NCI-H187 treated with DMSO at 0.1 percent for 48 hours (cell line): ENCODE measurements at places on chromosomes 12 and 14.
A peak's percentile ranks its signal among the peaks of the same experiment; 100 is the strongest.

GRCh38 chr12:51922762-51923505 lies 15.6 kb downstream of the ACVRL1 start:
- DNase-seq: no peak

DNA sequence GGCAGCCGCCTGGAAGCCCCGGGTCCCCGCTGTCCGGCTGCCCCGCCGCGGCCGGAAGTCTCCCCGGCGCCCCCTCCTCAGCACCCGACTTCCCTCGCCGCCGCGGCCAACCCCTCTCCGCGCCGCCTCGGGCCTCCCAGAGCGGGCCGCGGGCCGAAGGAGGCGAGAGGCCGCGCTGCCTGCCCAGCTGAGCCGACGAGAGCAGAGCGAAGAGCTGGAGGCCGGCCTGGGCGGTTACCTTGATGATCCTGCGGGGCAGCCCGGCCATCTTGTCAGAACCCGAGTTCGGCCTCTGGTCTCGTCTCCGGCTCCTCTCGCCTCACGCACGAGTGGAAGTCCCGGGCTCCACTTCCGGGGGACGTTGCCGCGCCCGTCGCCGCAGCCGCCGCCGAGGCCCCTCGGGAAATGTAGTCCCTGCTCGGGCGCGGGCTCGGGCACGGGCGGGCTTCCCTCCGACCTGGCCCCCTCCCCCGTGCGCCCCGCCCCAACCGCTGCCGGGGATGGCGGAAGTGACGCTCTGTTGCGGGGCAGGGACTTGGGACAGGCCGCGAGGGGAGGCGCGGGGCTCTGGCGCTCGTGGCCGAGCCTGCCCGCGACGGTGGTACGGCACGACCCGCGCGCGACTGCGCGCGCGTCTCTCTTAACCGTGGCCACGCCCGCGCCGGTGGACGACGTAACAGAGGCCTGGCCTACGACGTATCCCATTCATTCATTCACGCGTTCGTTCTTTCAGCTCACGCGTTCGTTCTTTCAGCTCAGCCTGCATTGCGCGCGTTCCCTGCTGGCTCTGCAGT lies at the start of gene UBE2N:
Gene UBE2N (minus strand): TSS at position 331 of the 794 bp plus-strand sequence. CDS start 63 bp downstream, at position 268.
- peak; percentile 88 for DNase-seq

DNA sequence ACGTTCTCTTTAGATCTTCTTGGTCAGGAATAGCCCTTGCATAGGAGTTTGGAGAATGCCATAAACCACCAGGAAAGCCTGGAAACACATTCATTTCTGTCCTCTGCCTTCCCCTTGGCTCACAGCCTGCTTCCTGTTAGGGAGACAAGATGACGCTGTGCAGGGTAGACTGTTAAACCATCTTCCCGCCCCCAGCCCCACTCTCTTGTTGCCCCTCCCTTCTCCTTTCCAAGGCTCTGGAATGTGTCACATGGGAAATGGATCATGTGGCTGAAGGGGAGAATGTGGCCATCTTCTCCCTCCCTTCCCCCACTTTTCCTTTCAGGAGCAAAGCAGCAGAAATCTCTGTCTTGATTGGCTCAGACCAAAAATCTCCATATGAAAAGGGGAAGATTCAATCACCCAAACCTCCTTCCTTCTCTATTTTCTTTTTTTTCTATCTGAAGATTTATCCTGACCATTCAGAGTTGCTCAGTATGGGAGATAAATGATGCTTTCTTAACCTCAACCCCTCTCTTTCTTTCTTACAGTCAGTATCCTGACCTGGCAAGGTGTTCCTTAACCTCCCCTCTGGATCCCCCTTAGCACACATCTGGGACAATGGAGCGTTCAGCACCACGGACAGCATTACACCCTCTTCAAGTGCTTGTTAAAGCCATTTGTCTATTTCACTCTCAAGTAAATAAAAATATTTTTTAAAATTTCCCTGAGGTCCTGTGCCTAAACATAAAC lies 11.4 kb downstream of the GPR19 start:
- peak; percentile 89 for DNase-seq

DNA sequence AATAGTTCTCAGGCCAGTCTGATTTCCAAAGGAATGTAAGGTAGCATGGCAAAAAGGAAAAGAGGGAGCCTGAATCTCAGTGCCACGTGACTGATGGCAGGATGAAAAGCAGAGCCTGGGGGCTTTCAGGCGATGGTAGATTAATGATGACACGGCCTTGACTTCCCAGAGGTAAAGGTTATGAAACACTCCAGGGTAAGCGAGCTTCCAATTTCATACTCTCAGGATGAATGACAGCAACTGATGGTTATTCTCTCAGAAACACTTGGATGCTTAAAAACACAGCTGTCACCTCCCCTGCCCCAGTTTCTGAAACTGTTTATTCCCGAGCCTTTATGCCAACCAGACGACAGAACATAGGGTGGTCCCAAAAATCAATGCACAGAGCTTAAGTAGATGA lies 28.8 kb downstream of the GDF11 start:
- no peak for DNase-seq

DNA sequence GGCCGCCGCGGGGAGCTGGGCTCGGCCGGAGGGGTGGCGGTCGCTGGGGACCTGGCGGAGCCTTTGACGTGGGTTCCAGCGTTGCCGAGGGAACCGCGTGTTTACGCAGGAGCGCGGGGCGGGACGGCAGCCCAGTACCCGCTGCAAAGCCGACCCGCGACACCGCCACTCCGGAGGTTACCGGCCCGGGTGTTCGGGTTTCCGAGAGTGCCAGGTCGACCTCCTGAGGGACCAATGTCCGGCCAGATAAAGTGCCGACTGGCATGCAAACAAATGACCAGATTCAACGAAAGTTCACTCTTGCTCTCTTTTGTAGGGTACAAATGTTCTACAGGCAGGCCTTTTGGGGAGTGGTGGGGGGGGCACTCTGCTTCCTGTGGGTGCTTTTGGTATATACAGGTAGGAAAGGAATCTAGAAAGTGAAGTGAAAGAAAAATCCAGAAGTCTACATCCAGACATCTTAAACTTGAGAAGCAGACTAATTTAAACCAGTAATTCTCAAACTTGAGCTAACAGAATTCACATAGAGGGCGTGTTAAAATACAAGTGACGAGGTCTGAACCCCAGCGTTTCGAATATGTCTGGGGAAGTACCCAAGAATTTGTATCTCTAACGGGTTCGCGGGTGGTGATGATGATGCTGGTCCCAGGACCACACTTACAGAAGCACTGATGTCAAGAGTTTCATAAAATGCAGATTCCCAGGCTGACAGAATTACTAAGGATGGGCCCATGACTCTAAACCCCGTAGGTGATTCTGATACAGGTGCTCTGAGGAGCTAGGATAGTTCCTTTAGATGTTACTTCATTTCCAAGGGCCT lies at the start of gene GPR135:
Gene GPR135 (minus strand): TSS at position 65 of the 820 bp plus-strand sequence. CDS start 154 bp downstream, outside the sequence.
- no peak for DNase-seq

DNA sequence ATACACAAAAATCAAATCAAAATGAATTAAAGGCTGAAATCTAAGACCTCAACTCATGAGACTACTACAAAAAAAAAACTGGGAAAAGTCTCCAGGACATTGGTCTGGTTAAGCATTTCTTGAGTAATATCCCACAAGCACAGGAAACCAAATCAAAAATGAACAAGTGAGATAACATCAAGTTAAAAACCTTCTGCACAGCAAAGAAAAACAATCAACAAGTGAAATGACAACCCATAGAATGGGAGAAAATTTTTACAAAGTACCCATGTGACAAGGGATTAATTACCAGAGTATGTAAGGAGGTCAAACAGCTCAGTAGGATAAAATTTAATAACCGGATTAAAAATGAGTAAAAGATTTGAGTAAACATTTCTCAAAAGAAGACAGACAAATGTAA lies 338.7 kb downstream of the SLC16A7 start:
- no peak for DNase-seq

- DNase-seq: no peak
Measured at GRCh38 chr12:93570552-93571364, 1.7 kb upstream of the SOCS2 start.

DNA sequence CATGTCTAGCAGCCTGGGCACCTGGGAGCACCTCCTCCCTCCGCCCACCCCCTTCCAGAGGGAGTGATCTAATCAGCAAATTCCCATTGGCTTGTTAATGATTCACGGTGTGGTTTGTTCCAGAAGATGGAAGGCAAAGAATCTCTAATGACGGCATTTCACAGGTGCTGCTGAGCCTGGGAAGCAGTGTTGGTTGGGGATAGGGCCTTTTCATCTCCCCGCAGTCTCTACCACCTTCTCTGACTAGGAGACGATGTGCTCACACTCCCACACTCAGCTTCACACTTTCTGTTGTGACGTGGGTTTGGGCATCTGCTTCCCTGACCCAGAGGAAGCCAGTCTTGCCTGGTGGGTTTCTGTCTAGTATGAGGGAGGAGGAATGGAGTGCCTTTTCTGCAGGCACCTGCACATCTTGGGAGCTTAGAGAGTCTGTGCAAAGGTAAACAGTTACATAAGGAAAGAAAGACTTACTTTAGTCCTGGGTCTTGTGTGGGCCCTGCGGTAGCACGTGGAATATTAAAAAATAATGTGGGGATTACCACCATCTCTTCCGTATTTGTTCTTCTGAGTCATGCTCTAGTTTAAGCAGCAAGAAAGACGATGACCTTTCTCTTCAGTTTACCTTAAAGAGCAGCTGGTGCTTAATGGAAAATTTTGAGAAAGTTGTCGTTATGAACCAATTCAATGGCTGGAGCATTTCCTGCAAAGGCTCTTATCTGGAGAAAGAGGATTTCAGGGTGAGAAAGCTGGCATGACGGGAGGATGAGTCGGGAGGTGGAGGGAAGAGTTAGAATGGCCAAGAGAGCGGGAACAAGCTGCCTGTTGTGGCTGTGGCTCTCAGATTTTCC lies 70.6 kb upstream of the ARHGAP5 start:
- no peak for DNase-seq

DNA sequence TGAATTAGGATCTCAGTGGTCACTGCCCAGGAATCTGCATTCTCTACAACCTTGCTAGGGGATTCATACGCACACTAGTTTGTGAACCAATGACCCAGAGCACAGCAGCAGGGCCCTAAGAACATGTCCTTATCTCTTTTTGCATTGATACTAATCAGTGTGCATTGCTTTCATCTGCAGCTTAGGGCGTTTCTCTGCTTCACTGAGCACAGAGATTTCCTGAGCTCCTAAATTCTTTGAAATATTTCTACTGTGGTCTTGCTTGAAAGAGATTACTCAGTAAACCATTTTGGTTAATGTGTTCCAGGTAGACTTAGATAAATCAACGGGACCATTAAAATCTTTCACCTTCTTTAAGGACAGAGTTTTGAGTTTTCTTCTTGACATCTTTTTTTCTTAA lies 351.3 kb upstream of the KITLG start:
- no peak for DNase-seq

GRCh38 chr12:12821975-12822374 lies 8.8 kb downstream of the DDX47 start:
- no peak for DNase-seq

DNA sequence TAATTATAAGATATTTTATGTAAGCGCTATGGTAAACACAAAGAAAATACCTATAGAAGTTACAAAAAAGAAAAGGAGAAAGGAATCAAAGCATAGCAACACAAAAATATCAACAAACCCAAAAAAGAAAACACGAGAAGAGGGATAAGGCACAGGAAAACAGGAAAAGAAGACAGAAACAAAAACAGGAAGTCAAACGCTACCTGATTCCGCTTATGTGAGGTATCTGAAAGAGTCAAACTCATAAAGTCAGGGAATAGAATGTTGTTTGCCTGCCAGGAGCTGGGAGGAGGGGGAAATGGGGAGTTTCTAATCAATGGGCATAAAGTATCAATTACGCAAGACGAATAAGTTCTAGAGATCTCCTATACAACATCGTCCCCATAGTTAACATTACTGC lies 39.9 kb upstream of the GPR132 start:
- DNase-seq: no peak

- DNase-seq: no peak
Measured at GRCh38 chr12:29944269-29945000, 160.7 kb upstream of the TMTC1 start.
